CD4-positive, alpha-beta T cell treated with Interleukin-6 at 100 ng/mL for 8 hours (primary cell): ENCODE measurements at places on chromosomes 12 and 14.

GRCh38 chr14:65927931-65928356 is 515.4 kb downstream of the FUT8 start:
- DNase-seq, result peak; percentile 88

GRCh38 chr14:76784881-76785280 is 23.6 kb downstream of the VASH1 start:
- DNase-seq, result peak; percentile 45

DNA sequence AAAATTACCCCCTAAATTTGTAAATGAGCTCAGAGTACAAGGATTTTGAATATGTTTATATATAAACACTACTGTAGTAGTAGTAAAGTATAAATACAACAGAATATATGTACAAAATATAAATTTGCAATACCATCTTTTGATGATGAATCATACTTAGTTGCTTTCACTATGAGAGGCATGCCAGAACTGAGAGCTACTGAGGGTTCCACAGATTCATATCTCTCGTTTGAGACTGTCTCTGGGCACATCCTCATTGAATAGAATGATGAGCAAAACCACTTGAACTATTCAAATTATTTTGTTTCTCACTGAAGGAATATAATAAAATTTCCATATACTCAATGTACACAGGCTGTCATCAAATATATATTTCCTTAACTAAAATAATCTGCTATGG is 417.6 kb downstream of the NAV3 start:
- DNase-seq, result no peak

DNA sequence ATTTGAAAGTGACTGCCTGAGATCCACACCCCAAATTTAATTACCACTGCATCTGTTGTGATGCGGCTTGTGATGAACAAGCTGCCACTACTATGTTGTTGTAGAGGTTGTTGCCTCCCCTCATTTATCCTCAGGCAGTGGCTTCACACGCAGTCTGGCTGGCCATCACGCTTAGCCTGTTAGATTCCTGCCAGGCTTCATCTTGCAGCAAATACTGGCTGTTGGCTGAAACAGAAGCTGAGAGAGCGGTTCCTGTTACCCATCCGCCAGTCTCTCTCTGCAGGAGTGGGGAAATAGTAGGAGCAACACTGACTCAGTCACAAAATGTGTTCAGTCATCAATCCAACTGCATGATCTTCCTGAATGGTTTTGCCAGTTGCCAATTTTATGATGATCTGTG is 934.4 kb downstream of the FLRT2 start:
- no peak for DNase-seq

GRCh38 chr12:55258303-55258702 is 13.9 kb downstream of the OR6C74 start:
- DNase-seq, result no peak

- no peak for DNase-seq
These were observed 74.6 kb downstream of the DACT1 start for GRCh38 chr14:58712357-58712756.

- DNase-seq, result no peak
These were observed 13.6 kb upstream of the PAX9 start for GRCh38 chr14:36647824-36648753.

GRCh38 chr12:11706509-11707379 is 57.3 kb downstream of the ETV6 start:
- DNase-seq, result no peak
